ENCODE measurements at places on chromosomes 11 and 22.
A peak's percentile ranks its signal among the peaks of the same experiment; 100 is the strongest.

DNA sequence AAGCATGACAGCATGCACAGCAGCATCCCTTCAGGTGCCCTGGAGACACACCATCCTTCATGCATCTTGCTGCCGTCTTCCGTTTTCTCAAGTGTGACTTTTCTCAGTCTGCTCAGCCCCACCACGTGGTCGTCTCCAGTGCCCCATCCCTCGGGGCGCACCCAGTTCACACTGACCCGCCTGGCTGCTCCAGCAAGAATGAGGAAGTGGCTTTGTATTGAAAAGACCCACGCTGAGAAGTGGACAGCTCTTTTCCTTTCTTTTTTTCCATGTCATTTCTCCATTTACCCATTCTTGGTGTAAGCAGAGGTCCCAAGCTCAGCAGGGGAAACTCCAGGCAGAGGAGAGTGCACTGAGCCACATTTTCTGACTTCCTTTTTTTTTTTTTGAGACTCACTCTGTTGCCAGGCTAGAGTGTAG lies 14.5 kb downstream of the SERPINH1 start:
- no peak for DNase-seq

DNA sequence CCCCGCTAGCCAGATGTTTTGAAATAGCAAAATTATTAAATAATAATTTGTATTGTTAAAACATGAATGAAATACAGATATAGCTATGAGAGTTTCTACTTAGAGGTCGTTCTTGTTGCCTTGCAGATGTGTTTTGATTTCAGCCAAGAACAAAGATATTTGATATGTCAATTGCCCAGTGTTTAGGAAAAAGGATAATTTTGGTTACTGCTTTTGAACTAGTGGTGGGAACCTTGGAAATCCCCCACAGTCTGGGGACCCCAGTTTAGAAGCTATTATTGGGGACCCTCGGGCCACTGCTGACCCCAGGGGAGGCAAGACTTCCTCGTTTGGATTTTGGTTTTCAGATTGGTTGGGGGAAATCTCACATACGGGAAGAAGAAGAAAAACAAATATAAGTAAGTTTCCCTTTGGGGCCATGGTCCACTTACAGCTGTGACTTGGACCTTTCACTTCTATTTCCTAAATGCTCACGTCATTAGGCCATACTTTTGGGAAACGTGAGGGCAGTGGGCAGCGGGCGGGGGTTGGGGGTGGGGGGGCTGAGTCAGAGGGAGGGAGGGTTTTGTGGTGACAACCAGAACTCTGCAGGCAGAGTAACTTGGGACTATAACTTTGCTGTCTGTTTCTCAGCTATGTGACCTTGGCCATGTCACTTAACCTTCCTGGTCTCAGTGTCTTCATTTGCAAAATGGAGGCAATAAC lies 37.0 kb downstream of the LDLRAD3 start:
- DNase-seq, result no peak

DNA sequence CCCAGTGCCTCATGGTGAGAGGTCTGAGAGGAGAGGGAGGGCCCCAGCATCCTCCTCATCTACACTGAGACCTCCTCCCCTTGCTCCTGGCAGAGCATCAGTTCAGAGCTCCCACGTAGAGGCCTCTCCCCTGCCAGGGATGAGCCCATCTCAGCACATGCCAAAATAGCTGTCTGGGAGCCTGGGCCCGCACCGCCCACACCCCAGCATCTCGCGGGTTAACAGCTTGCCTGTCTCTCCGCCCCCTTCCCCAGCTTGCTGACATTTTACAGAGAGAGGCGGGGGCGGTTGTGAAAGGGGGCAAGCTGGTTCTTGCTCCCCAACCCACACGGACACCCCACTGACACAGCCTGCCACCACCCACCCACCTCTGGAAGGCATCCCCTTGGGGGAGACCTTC lies 6.4 kb downstream of the DGKZ start:
- DNase-seq, result no peak

GRCh38 chr11:130050257-130050656 lies 19.4 kb upstream of the APLP2 start:
- no peak for DNase-seq

DNA sequence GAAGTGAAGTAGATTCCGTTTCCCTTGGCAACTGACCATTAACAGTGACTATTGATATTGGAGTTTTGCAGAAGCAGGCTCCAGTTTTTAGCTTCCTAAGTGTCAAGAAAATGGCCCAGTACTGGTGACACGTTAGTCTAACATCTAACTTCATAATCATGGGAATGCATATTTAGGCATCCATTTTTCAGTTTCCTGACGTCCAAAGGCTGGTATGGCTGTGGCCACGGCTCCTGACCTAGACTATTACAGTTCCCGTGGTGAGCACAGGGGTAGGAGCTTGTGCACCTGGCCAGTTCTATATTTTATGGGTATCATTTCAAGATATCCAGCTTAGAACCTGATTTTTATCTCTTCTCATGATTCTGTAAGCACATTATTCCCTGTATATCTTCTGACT lies 323.8 kb downstream of the GUCY1A2 start:
- no peak for DNase-seq

DNA sequence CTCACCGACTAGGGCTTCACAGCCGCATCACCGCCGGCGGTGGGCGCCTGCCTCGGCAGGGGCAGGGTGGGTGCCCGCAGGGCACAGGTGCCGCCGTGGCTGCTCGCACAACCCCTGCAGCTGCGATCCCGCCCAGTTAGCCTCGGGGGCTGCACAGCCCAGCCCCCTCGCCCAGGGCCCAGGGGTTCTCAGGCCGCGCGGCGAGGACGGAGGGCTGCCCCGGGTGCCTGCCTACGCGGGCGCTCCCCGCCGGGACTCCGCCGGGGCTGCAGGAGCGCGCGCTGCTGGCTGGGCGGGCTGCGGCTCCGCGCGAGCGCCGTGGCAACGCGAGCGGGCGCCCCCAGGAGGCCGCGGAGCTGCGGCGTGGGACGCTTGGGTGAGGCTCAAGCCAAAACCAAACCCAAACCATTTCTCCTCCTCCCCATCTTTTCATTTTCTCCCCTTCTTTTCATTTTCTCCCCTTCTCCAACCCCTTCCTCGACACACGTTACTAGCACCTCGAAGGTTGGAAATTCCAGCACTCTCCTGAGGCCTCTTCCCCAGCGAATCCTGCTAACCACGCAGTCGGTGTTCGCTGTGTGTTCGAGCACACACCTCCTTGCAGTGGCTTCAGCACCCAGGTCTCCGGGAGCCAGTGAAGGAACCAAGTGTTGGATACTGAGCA lies at the start of gene MICAL3:
MICAL3 (minus strand) TSS at position 286 of the 664 bp plus-strand sequence. CDS start 117,749 bp downstream, outside the sequence.
- DNase-seq, result peak; percentile 46

- no peak for DNase-seq
Observed at GRCh38 chr11:104152941-104153505, 10.9 kb downstream of the PDGFD start.

All from gastrocnemius medialis (tissue), 4 donors.